ENCODE measurements at places on chromosomes 7 and 10. TPM values are rescaled to one million over a fixed set of nuclear protein-coding genes. Genes with fewer than 3 reads are reported as not detected.

CALCR gene
- total RNA-seq, result 0.10 TPM

CREB5 gene
- 3.1 TPM for total RNA-seq

DNA sequence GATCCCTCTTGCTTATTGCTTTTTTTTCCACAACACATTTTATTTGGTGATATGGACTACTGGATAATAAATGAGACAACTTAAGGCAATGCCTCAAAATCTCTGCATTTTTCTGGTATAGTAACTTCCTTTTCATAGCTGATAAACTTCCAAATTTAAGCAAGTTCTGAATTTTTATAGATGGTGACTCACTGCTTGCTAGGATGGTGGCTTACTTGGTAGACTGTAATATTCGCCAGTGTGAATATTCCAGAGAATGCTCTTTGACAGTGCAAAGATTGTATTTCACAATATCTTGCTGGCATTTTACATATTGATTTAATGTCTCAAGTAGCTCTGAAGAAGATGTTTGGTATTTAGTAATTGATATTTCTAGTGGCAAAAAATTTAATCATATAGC is 472.4 kb downstream of the TFEC start:
- no peaks in the 10 kb centered on the region for H3K4me1 ChIP-seq
- H3K4me3 ChIP-seq, result no peak overlapping the region
- H3K27me3 ChIP-seq, result no peaks in the 10 kb centered on the region
- DNase-seq, result no peak

- H3K36me3 ChIP-seq, result no peaks in the 10 kb centered on the region
- H3K4me1 ChIP-seq, result no peaks in the 10 kb centered on the region
- no peak overlapping the region for H3K27ac ChIP-seq
Measured at GRCh38 chr7:80078159-80078731, 56.4 kb upstream of the GNAI1 start.

DNA sequence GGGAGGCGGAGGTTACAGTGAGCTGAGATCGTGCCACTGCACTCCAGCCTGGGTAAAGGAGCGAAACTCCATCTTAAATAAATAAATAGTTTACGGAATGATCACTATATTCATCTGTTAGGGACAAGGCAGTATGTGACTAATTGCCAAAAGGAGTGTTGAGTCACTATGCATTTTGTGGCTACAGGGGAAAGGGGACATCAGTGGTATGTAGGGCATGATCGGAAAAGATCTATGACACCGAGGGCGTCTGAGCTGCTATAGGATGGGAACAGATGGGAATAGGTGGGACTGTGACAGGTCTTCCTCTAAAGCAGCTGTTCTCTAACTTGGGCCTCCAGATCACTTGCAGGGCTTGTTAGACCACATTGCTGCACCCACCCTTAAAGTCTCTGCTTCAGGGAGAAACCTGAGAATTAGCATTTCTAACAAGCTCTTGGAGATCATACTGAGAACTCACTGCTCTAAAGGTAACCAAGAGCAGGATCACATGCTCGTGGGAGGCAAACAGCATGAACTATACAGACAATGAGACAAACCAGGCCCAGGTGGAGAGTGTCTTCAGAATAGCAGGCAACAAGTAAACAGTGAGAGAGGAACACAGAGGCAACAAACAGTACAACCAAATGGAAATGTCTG is 65.1 kb upstream of the ITGA8 start:
- no peak overlapping the region for H3K27ac ChIP-seq
- no peak overlapping the region for H3K4me3 ChIP-seq
- no peaks in the 10 kb centered on the region for H3K36me3 ChIP-seq
- DNase-seq, result no peak

DNA sequence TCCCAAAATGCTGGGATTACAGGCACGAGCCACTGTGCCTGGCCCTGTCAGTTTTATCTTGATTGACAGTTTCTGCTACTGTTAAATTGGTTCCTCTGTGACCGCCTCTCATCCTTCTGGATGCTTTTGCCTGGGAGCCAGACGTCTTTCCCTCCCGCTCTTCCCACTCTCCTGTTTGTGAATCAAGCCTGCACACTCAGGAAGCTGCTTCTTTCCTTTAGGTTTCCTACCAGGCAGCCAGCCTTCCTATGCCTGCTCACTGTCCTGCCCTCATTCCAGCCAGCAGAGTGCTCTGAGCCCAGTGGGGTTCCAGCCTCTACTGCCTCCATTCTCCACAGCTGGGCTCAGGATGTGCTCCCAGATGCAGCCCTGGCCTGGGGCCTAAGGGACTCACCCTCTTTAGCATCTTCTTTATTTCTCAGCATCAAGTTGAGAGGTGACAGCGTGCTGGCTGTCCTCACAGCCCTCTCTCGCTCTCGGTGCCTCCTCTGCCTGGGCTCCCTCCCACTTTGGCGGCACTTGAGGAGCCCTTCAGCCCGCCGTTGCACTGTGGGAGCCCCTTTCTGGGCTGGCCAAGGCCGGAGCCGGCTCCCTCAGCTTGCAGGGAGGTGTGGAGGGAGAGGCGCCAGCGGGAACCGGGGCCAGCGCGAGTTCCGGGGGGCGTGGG is 5.1 kb downstream of the SH2D4B start:
- no peaks in the 10 kb centered on the region for H3K36me3 ChIP-seq
- no peak overlapping the region for H3K4me3 ChIP-seq
- peaks cover 2% of the 10 kb centered on the region for H3K27me3 ChIP-seq
- H3K4me1 ChIP-seq, result no peaks in the 10 kb centered on the region
- no peak overlapping the region for H3K27ac ChIP-seq

All from Panc1 (cell line).